Activated CD8-positive, alpha-beta memory T cell treated with anti-CD3 and anti-CD28 coated beads for 48 hours (primary cell): ENCODE measurements at places on chromosomes 12 and 14.

DNA sequence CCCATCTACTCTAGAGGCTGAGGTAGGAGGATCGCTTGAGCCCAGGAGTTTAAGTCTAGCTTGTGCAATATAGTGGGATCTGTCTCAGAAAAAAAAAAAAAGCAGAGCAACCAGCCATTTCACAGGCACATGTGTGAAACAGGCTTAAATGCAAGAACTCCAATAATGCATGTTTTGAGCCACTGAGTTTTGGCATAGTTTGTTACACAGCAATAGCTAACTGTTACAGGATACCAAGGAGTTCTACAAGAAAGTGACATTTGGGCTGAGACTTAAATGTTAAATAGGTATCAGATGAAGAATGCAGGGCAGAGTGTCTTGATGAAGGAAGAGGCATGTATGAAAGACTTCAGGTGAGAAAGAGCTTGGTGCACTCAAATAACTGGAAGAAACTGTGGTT lies 240.0 kb upstream of the FOXN3 start:
- no peak for DNase-seq

DNA sequence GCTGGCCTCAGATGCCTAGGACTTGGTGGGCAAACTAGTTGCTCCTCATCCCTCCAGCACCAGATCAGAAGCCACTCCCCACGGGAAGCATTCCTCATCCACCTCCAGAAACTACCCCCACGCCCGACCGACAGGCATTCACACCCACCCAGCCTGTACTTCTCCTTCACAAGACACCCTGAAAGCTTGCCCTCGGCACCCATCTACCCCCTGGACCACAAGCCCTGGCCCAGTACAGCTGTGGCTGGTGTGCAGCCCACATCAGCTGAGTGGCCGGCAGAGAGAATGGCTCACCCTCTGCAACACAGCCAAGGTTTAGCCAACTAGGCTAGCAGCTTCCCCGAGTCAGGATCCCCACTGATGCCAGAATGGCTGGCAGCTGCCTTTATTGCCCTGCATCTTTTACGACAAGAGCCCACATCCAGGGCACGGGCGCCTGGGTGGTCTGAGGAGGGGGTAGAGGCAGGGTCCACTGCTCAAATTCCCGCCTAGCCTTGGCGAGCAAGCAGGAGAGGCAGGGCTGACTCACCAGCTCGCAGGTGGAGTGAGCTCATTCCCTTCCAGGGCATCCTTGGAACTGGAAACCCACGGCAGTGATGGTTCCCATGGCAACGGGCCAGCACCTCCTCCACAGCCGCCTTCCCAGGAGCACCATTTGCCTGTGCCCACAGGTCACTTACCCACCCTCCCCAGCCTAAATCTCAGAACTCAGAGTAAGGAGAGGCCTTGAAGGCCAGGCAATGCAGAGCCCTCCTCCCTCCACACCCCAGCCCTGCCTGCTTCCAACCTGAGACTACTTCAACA lies 17.1 kb downstream of the ACTN1 start:
- no peak for DNase-seq

DNA sequence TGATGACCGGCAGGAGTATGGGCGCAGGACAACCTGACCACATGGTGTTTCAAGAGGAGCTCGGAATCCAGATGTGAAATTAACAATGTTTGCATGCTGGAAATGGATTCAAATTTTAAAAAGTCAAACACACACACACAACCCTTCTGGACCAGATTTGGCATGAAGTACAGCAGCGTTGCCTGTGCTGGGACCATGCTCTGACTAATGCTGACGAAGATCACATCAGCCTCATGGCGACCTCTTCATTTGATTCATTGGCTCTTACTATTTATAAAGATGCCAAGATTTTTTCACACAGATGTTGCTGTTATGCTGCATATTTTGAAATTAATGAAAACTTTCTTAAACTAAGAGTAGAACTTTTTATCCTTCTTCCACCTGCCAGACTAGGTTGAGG lies 926.6 kb upstream of the TMEM132C start:
- DNase-seq: no peak

DNA sequence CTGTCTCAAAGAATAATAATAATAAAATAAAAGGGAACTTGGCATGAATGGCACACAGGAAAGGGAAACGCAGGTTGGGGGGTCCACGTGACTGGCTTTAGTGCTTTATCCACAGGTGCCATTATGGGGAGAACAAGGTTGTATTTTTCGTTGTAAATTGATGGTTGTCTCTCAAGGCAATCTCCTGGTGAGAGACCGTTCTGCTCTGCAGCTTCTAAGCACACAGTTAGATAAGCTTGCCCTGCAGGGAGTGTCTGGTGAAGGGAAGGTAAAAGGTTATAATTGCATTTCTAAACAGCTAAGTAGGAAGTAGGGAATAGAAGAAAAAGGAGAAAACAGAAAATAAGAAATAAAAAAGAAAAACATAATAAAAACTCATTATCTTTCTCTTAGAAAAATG lies 69.1 kb upstream of the CPSF6 start:
- no peak for DNase-seq

DNA sequence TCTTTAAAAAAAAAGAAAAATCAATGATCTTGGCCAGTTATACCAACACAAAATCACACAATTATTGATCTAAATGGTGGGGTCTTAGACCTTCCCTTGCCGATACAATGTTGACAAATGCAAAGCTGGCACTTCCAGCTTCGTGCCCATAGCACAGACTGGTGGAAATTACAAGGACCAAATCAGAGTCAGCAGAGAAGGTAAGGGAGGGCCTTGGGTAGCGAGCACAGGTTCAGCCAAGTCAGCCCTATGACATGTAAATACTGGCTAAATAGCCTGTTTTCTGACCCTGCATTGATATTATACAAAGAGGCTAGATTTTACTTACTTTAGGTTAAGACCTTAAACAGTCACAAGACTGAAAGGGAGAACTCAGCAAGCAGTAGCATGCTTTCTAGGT lies 30.3 kb upstream of the WDR89 start:
- DNase-seq: no peak

GRCh38 chr12:95962222-95962621 lies 19.1 kb downstream of the AMDHD1 start:
- DNase-seq: no peak
